ENCODE measurements at places on chromosomes 12 and 14.

DNA sequence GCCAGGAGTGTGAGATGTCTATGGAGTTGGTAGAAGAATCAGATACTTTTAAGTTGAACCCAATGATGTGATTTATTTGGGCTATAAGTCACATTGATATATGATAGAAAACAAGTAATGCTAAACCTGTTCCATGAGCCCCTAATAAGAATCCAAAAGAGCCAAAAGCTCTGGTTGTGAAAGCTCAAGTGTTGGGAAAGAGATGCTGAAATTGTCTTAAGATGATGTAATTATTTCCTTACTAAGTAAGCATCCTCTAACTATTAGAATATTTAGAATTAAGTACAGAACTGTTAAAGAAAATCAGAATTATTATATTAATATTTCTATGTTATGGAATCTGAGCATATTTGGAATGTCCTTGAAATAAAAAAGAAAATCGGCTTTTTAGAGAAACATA lies 17.6 kb upstream of the SLC2A13 start:
- no peak for DNase-seq

GRCh38 chr12:92061061-92061460 lies 84.6 kb downstream of the BTG1 start:
- DNase-seq: no peak

DNA sequence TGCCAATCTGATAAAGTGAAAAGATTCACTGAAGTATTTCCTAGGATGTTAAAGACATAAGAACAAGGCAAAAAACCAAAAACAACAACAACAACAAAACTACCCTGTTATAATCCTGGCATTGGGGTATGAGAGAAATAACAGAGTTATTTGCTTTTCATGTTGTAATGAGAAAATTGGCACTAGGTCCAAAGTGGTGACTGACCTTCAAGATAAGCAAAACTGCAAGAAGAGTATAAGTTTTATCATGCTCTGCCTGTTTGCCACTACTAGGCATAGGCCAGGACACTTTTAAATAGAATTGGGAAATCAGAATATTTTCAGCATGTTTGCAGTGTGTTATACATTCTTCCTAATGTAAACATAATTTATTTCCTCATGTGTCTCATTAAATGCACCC lies 140.1 kb upstream of the CPM start:
- DNase-seq: no peak

DNA sequence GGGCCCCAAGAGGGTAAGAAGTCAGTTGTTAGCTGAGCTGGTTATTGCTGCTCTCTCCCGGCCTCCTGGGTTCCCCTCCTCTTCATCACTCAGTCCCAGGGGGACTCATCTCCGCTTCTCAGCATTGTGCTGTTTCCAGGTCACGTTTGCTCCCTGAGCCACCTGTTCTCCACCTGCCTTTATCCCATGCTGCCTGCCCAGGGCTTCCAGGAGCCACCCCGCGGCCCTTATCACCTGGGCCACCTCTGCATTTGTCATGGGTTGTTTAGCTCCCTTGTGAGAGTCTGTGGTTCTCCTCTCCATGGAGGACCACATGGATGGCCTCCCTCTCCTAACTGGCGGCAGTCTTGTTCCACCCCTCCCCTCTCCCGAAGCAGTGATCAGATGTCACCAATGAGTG lies 36.0 kb downstream of the SYNDIG1L start:
- no peak for DNase-seq

GRCh38 chr14:24377657-24378056 lies 9.7 kb downstream of the NFATC4 start:
- DNase-seq: no peak

- no peak for DNase-seq
Observed at GRCh38 chr14:101950100-101950499, 14.3 kb upstream of the DYNC1H1 start.

All from activated T-helper 1 cell treated with anti-CD3 and anti-CD28 coated beads, Interleukin-2, amount 50 U/mL, for 16 hours (primary cell).